Activated B cell treated with CpG ODN at 0.5 μM for 24 hours (primary cell): ENCODE measurements at places on chromosomes 6 and 20.

GRCh38 chr6:169370054-169370453 is 116.4 kb upstream of the THBS2 start:
- no peak for DNase-seq

GRCh38 chr6:12845224-12846004 is 128.8 kb downstream of the PHACTR1 start:
- DNase-seq: no peak

DNA sequence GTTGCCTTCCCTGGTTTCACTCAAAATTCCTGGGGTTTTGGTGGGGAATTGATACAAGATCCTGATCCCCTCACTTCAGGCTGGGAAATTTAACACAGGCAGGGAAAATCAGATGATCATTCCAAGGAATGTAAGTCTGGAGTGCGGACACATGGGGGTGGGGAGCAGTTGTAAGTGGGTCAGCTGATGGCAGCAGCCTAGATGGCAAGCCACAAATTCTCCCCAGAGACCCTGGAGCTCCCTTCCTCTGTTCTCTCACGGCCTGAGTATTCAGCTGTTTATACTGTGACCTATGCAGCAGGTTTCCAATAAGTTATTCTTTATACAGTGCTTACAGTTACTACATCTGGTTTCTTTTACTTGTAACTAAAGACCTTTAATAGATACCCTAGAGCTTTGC is 144.9 kb downstream of the SH3BGRL2 start:
- DNase-seq: no peak

- no peak for DNase-seq
Observed at GRCh38 chr6:148611213-148611612, 135.6 kb upstream of the UST start.

DNA sequence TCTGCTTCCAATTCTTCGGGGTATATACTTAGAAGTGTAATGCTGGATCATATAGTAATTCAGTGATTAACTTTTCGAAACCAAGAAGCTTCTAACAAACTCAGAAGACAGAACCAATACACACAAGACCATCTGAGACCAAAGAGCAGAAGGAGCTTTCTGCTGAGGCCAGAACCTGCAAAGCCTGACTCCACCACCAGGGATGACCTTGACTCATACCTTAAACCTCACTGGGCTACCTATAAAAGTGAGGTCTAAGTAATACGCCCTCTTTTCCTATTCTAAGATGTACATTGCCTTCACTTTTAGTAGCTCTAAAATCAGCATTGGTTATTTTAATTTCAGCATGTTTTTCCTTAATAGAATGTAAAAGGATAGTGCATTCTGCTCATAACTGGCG is 84.8 kb downstream of the FOXF2 start:
- DNase-seq: no peak

- no peak for DNase-seq
Observed at GRCh38 chr6:13248053-13248452, 80.3 kb downstream of the TBC1D7 start.

DNA sequence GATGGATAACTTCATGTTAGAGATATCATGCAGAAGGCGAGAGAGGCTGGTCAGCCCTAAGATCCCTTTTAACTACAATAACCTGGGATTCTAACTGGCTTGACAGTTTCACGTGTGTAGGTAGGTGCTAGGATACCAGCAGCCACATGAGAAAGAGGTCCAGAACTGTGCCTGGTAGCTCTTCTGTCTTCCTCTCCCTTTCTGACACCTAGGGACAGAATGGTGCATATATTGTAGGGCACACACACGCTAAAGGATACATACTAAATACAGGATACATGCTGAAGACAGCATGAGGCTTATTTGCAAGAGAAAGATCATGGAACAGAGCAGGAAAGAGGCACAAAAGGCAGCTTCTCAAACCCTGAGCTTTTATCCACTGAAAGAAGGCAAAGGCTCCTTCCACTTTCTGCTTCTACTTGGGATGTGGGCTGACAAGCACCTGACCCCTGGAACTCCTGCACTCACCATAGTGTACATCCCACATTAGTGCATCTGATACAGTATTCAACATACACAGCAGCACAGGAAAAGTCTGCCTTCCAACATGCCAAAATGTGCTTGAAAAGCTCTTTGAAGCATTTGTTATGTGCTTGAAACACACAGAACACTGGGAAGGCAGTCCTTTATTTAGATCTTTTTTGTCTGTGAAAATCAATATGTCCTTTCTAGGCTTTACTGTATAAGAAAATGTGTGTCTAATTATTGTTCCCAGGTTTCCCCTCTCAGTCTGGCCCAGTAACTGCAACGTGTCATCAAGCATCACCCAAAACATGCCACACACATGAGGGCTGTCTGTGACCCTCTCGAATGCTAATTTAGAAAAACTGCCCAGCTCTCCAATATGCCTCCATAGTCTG is 3.2 kb downstream of the SLC22A23 start:
- no peak for DNase-seq

DNA sequence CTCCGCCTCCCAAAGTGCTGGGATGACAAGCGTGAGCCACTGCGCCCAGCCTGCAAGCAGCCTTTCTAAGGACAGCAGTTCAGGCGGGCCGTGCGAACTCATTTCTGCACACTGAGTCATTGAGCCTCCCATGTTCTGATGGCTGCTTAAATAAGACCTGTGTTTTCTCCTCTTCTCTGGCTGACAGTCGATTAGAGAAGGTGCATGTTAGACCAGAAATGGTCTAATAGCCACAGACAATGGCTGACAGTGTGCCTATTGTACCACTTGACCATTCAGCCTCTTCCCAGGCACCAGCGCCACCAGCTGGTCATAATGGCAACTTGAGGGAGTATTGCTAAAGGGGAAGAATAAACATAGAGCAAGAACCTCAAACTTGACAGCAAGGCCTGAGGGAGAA is 6.2 kb downstream of the CST11 start:
- DNase-seq: no peak

DNA sequence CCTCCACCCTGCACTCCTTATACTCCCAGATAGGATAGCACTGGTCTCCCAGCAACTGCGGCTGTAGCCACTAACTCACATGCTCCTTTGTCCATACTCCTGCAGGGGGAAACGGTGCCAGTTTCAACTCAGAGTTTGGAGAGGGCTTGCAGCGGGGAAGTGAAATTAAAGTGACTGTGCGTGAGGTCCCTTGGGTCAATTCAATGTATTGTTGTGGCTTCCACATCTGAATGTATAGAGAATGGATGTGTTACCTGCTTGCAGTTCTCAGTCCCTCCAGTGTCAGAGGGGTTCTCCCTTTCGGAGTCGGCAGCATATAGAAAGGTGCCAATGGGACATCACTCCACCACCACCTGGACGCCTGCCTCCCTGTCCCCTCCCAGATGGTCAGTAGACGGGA is 93.6 kb upstream of the CNKSR3 start:
- no peak for DNase-seq

GRCh38 chr6:157267109-157267611 is 56.2 kb downstream of the TMEM242 start:
- no peak for DNase-seq

DNA sequence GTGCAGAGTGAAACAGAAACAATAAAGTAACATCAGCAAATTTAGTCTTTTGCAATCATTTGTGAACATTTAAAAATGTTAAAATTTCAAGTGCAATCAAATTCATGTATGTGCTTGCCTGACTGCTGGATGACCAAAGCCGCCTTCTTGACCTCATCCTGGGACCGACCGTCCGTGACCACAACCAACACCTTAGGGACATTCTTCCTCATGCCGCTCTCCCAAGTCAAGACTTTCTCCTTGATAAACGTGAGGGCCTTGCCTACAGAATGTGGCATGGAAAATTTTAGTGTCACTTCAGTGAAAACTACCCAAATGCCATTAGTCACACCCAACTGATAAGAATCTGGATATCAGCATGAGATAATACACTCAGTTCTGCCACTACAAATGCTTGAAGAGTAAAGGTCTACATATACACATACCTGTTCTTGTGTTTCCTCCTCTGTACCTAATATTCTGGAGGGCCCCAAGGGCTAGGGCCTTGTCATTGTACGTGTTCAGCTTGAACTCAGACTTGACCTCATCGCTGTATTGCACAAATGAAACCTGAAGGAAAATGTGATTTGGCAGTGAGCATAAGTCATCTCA is 86.8 kb downstream of the COL12A1 start:
- no peak for DNase-seq

DNA sequence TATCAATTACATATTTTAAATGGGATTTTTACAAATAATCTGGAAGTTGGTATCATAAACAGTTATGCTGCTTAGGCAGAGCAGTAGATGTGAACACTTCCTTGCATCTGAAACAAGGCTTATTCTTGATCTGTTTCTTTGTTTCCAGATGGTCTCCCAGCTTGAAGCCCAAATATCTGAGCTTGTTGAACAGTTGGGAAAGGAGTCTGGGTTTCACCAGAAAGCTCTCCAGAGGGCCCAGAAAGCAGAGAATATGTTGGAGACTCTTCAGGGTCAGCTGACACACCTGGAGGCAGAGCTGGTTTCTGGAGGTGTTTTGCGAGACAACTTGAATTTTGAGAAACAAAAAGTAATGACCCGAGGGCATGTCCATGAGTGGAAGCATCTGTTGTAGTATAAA is 91.9 kb downstream of the CCDC170 start:
- no peak for DNase-seq
